Activated CD4-positive, alpha-beta T cell treated with anti-CD3 and anti-CD28 coated beads for 36 hours (primary cell): ENCODE measurements at places on chromosomes 1 and 21. TPM values are rescaled to one million over a fixed set of nuclear protein-coding genes. Genes with fewer than 3 reads are reported as not detected.

The SPATA21 gene
- total RNA-seq = not detected

The TADA1 gene
- 16.0 TPM for total RNA-seq

The MNDA gene
- not detected for total RNA-seq

The ADORA3 gene
- not detected for total RNA-seq

The RGSL1 gene
- total RNA-seq = not detected

The KRTAP10-2 gene
- not detected for total RNA-seq

The AIM2 gene
- 67.6 TPM for total RNA-seq

The PAQR7 gene
- 4.4 TPM for total RNA-seq

The FCGR3A gene
- not detected for total RNA-seq

The RIIAD1 gene
- not detected for total RNA-seq

The PEAR1 gene
- not detected for total RNA-seq

The KLF17 gene
- total RNA-seq = not detected

The CYP4Z1 gene
- total RNA-seq = not detected

GRCh38 chr1:67771749-67772148, 61.5 kb downstream of the GNG12 start:
- DNase-seq = no peak
- no peak overlapping the region for H3K4me3 ChIP-seq
- H3K36me3 ChIP-seq = no peaks in the 10 kb centered on the region
- no peak overlapping the region for H3K27ac ChIP-seq
- peaks cover 5% of the 10 kb centered on the region for H3K4me1 ChIP-seq
- peaks cover 33% of the 10 kb centered on the region for H3K27me3 ChIP-seq

DNA sequence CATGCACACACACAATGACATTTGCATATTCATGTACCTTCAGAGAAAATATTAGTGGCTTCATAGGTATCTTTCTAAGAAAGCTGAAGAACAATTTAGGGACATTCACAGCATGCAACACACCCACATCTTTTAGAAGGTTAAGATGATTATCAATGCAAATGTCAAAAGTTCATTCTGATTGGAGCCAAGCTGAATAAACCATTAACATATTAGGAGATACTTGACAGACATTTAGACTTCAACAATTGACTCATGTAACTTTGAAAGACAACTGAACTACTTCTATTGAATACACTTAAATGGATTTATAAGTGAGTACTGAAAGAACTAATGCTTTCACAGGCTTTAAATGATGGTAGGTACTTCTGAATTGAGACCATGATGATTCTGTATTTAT, 111.1 kb downstream of the LHX8 start:
- peaks cover 4% of the 10 kb centered on the region for H3K27me3 ChIP-seq
- no peaks in the 10 kb centered on the region for H3K4me1 ChIP-seq
- no peak overlapping the region for H3K4me3 ChIP-seq
- no peak overlapping the region for H3K27ac ChIP-seq
- DNase-seq = no peak

- H3K4me1 ChIP-seq = peaks cover 77% of the 10 kb centered on the region
- peak overlapping the region; percentile 29 for H3K4me3 ChIP-seq
- H3K27me3 ChIP-seq = no peaks in the 10 kb centered on the region
- peak overlapping the region; percentile 80 for H3K27ac ChIP-seq
Measured at GRCh38 chr1:203320591-203321272, 15.4 kb downstream of the BTG2 start.

GRCh38 chr1:230105245-230105753, 38.3 kb downstream of the GALNT2 start:
- peak overlapping the region; percentile 44 for H3K4me3 ChIP-seq
- no peaks in the 10 kb centered on the region for H3K27me3 ChIP-seq
- peaks cover 93% of the 10 kb centered on the region for H3K4me1 ChIP-seq
- peak overlapping the region; percentile 92 for H3K27ac ChIP-seq

DNA sequence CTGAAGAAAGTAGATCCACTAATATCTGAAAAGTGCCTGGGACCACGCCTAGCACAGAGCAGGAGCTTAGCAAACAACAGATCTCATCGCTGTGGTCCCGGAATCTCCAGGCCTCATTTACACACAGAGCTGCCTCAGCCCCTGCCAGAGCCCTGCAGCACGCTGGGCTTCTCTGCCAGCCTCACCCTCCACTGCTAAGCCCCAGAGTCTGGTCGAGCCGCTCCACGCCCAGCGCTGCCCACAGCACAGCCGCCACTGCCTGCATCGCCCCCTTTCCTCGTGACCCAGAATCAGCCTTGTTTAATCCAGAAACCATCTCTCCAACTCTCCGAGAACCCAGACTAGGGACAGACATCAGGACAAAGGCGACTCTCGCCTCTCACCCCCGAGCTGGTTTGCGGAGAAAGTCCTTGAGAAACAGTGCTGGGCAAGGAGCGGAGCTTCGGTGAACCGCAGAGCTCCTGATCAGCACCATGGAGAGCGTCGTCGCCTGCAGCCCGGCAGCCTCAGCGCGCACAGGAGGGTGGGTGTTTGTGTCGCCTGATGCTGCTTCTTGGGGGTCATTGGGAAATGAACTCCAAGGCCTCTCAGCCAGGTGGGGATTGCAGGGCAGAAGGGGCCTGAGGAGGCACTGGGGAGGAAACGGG, 145.1 kb downstream of the NPHP4 start:
- H3K36me3 ChIP-seq = no peaks in the 10 kb centered on the region
- no peaks in the 10 kb centered on the region for H3K27me3 ChIP-seq
- DNase-seq = peak; percentile 33
- H3K4me1 ChIP-seq = no peaks in the 10 kb centered on the region

- H3K4me1 ChIP-seq = no peaks in the 10 kb centered on the region
- H3K27me3 ChIP-seq = no peaks in the 10 kb centered on the region
- H3K27ac ChIP-seq = no peak overlapping the region
- H3K36me3 ChIP-seq = no peaks in the 10 kb centered on the region
Measured at GRCh38 chr1:59543211-59543668, 246.3 kb downstream of the FGGY start.

GRCh38 chr1:173255214-173255813, 48.2 kb upstream of the TNFSF4 start:
- peak; percentile 22 for DNase-seq
- H3K27ac ChIP-seq = no peak overlapping the region

DNA sequence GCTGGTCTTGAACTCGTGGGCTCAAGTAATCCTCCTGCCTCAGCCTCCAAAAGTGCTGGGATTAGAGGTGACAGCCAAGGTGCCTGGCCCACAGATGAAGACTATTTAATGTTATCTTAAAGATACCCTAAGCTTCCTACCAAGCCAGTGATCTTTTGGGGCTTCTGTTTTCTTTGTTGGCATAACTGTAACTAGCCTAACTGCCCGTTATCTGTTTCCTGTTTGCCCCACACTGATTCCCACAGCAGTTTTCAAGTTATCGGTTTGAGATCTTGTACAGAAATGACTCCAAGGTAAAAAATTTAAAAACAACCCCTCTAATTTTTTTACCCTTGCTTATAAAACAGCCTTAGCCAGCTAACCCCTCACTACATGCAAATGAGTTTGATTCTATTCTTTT, 12.4 kb downstream of the SELL start:
- DNase-seq = peak; percentile 34
- H3K4me3 ChIP-seq = peak overlapping the region; percentile 47
- H3K27me3 ChIP-seq = no peaks in the 10 kb centered on the region
- H3K27ac ChIP-seq = peak overlapping the region; percentile 88

DNA sequence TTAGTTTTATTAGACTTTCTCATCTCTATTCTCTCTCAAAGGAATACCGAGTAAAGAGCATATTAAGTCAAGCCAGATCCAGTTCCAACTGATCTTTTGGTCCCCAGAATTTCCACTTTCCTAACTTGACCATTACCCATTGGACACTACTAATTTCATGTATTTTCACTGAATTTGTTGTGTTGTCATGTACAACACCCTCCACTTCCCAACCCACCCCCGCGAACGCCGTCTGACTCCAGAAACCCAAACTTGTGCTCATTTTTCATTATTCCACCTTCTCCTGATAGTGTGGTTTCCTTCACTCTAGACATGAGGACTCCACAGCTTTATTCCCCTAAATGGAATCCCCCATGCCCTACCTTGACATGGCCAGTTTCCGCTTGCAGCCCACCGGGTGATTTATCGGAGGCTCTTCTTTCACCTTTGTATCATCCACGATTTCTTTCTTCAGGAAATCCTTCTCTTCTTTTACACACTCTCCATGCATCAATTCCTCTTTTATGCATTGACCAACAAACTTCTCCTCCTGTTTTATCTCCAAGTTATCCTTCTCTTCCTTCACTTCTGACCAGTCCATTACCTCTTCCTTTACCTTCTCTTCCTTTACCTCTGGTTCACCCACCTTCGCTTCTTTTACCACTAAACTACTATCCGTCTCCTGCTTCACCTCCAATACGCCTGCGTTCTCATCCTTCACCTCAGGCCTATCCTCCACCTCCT, 805 bp downstream of the ZNHIT6 start:
- no peak overlapping the region for H3K27ac ChIP-seq
- H3K4me3 ChIP-seq = no peak overlapping the region
- no peak for DNase-seq
- H3K4me1 ChIP-seq = peaks cover 27% of the 10 kb centered on the region
- peaks cover 25% of the 10 kb centered on the region for H3K36me3 ChIP-seq
- no peaks in the 10 kb centered on the region for H3K27me3 ChIP-seq

DNA sequence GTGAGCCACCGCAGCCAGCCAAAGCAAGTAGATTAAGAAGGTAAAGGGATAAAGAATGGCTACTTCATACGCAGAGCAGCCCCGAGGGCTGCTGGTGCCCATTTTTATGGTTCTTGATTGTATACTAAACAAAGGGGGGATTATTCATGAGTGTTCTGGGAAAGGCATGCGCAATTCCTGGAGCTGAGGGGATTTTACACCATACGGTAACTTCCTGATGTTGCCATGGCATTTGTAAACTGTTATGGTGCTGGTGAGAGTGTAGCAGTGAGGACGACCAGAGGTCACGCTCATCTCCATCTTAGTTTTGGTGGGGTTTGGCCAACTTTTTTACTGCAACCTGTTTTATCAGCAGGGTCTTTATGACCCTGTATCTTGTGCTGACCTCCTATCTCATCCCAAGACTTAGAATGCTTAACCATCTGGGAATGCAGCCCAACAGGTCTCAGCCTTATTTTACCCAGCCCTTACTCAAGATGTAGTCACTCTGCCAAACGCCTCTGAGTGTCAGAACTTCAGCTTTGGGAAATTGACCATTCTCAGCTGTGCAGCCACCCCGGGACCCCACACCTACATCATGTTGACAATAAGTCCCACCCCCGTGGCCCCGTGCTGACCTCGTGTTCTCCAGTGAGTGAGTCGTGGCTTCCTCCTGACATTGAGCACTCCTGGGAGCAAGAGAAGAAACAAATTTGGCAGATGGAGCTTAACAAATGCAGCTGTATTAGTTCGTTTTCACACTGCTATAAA, 149.4 kb upstream of the COL6A1 start:
- no peaks in the 10 kb centered on the region for H3K27me3 ChIP-seq
- H3K4me3 ChIP-seq = no peak overlapping the region
- H3K27ac ChIP-seq = no peak overlapping the region
- H3K4me1 ChIP-seq = peaks cover 15% of the 10 kb centered on the region

- no peaks in the 10 kb centered on the region for H3K4me1 ChIP-seq
- H3K36me3 ChIP-seq = no peaks in the 10 kb centered on the region
- H3K27me3 ChIP-seq = no peaks in the 10 kb centered on the region
Measured at GRCh38 chr1:71987181-71987580, 295.2 kb downstream of the NEGR1 start.

GRCh38 chr1:81550753-81551152, 250.0 kb upstream of the ADGRL2 start:
- no peaks in the 10 kb centered on the region for H3K27me3 ChIP-seq
- H3K4me3 ChIP-seq = no peak overlapping the region
- DNase-seq = no peak
- H3K27ac ChIP-seq = no peak overlapping the region
- H3K4me1 ChIP-seq = peaks cover 6% of the 10 kb centered on the region

- no peaks in the 10 kb centered on the region for H3K27me3 ChIP-seq
- DNase-seq = no peak
- H3K4me1 ChIP-seq = no peaks in the 10 kb centered on the region
- no peaks in the 10 kb centered on the region for H3K36me3 ChIP-seq
- no peak overlapping the region for H3K27ac ChIP-seq
Measured at GRCh38 chr1:195278644-195279043, 1329.6 kb downstream of the KCNT2 start.

- no peak for DNase-seq
- H3K36me3 ChIP-seq = no peaks in the 10 kb centered on the region
- H3K27ac ChIP-seq = no peak overlapping the region
Measured at GRCh38 chr1:74822851-74823401, 90.0 kb downstream of the TYW3 start.

- H3K4me1 ChIP-seq = peaks cover 23% of the 10 kb centered on the region
- H3K27me3 ChIP-seq = no peaks in the 10 kb centered on the region
- H3K4me3 ChIP-seq = no peak overlapping the region
- H3K27ac ChIP-seq = peak overlapping the region; percentile 39
- no peaks in the 10 kb centered on the region for H3K36me3 ChIP-seq
Measured at GRCh38 chr1:26820784-26821269, 5.7 kb upstream of the ZDHHC18 start.

- DNase-seq = no peak
- H3K27me3 ChIP-seq = peaks cover 2% of the 10 kb centered on the region
- H3K36me3 ChIP-seq = no peaks in the 10 kb centered on the region
- H3K4me3 ChIP-seq = no peak overlapping the region
Measured at GRCh38 chr1:179941454-179941853, 13.2 kb upstream of the CEP350 start.

DNA sequence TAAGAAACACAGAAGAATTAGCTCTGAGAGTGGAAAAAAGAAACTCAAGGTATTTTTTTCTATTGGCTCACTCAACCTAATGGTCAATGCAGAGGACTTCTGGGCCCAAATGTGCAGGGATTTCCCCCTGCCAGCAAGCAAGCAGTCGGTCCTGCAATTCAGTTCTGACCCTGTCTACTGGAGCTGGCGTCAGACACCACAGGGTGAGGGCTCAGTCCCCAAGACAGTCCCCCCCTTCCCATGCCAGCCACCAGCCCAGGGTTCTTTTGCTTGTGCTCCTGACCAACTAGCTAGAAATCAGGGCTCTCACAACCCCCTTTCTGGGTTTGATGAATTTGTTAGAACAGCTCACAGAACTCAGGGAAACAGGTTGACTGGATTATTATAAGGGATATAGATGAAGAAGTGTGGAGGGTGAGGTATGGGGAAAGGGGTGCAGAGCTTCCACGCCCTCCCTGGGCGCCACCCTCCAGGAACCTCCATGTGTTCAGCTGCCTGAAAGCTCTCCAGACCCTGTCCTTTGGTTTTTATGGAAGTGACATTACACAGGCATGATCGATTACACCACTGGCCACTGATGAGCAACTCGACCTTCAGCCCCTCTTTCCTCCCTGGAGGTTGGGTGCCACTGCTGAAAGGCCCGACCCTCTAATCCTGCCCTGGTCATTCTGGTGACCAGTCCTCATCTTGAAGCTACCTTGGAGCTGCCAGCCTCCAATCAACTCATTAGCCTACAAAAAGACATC, 22.5 kb upstream of the PWP2 start:
- H3K27ac ChIP-seq = peak overlapping the region; percentile 98
- H3K4me1 ChIP-seq = peaks cover 89% of the 10 kb centered on the region
- H3K4me3 ChIP-seq = peak overlapping the region; percentile 55
- peaks cover 80% of the 10 kb centered on the region for H3K36me3 ChIP-seq
- no peak for DNase-seq

GRCh38 chr21:33026878-33027400, 1.2 kb downstream of the OLIG2 start:
- no peak overlapping the region for H3K4me3 ChIP-seq
- peaks cover 72% of the 10 kb centered on the region for H3K27me3 ChIP-seq
- H3K27ac ChIP-seq = no peak overlapping the region
